ENCODE measurements at places on chromosomes 2 and 18.

DNA sequence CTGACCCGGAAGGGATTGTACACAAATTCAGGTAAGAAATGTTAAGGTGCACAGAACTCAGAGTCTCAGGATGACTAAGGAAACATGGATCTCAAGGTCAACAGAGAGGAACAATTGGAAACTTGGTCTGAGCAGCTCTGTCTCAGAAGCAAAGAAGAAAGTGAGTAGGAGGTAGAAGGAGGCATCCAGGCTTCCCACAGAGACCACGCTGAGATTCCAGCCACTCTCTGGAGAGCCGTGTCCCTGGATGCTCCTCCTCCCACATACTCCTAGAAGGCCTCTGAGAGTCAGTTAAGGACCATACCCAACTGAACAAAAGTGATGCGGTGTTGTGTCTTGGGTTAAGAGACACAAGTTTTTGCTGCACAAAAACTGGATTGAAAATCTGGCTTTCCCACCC lies 8.6 kb upstream of the PLB1 start:
- H3K36me3 ChIP-seq: no peaks in the 10 kb centered on the region
- H3K4me3 ChIP-seq: no peak overlapping the region
- no peak overlapping the region for H3K27ac ChIP-seq
- DNase-seq: no peak
- no peaks in the 10 kb centered on the region for H3K4me1 ChIP-seq
- no peaks in the 10 kb centered on the region for H3K27me3 ChIP-seq

GRCh38 chr2:106115250-106115649 lies 78.9 kb downstream of the UXS1 start:
- H3K36me3 ChIP-seq: peaks cover 92% of the 10 kb centered on the region
- DNase-seq: no peak
- H3K4me1 ChIP-seq: no peaks in the 10 kb centered on the region

DNA sequence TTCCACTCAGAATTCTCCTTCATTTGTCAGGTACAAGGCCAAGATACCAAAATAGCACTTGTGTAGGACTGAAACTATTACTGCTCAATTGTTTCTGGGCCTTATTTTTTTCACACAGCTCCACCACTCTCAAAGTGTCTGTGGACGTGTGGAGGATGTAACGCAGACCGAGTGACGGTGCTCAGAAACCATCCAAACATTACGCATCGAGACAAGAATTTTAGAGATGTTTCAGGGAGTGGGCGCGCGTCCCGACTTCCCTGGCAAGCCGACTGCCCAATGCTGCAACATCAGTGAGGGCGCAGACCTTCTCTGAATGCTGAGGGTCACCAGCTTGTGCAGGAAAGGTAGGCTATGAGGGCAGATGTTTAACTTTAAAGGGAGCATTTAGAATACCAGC lies 108.4 kb downstream of the GATA6 start:
- no peak overlapping the region for H3K4me3 ChIP-seq
- no peaks in the 10 kb centered on the region for H3K36me3 ChIP-seq
- H3K4me1 ChIP-seq: no peaks in the 10 kb centered on the region
- no peak overlapping the region for H3K27ac ChIP-seq
- no peak for DNase-seq
- no peaks in the 10 kb centered on the region for H3K27me3 ChIP-seq

DNA sequence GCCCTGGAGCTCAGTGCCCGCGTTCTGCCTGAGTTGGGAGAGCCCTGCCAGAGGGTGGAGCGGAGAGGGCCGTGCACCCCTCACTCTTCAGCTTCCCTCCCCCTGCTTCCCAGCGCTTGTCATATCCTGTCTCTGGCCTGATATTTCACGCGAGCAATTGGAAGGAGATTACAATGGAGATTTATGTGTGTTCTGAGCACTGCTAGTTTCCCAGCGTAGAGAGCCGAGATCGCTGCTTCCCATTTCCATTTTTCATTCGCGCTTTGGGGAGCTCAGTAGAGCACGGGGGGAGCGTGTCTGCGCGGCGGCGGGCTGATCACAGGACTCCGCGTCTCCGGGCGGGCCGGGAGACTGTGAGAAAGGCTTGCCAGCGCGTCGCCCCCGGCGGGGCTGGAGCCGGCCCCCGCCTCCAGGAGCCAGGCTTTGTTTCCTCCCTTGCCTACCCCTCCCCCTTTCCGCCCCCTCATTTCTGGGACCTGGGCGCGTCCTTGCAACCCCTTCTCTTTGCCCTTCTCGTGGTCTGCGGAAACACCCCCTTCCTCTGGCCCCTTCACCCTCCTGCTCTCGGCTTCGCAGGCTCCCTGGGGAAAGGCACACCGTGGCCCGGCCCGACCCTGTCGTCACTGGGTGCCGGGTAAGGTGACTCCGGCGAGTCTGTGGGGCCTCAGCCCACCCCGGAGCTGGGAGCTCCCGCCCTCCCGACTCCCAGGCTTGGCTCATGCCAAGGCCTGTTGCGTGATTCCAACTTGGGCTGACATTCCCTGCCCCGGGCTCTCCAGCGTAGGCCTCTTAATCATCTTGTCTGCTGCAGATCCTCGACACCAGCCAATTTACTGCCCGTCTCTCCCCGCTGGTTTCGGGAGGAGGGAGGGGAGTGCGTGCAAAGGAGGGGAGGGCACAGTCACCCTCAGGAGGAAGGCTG lies 5.8 kb downstream of the DLX2 start:
- no peak overlapping the region for H3K27ac ChIP-seq
- peaks cover 51% of the 10 kb centered on the region for H3K27me3 ChIP-seq
- H3K4me1 ChIP-seq: peaks cover 31% of the 10 kb centered on the region
- H3K36me3 ChIP-seq: no peaks in the 10 kb centered on the region
- H3K4me3 ChIP-seq: peak overlapping the region; percentile 52
- peak; percentile 39 for DNase-seq

GRCh38 chr2:2597712-2598111 lies 266.6 kb upstream of the MYT1L start:
- H3K36me3 ChIP-seq: no peaks in the 10 kb centered on the region
- H3K4me1 ChIP-seq: no peaks in the 10 kb centered on the region
- no peak overlapping the region for H3K27ac ChIP-seq
- no peak for DNase-seq
- H3K27me3 ChIP-seq: no peaks in the 10 kb centered on the region
- H3K4me3 ChIP-seq: no peak overlapping the region

GRCh38 chr2:64049633-64050220 lies 30.5 kb upstream of the VPS54 start:
- peak; percentile 76 for DNase-seq
- peaks cover 29% of the 10 kb centered on the region for H3K4me1 ChIP-seq
- no peaks in the 10 kb centered on the region for H3K27me3 ChIP-seq
- no peak overlapping the region for H3K27ac ChIP-seq
- no peaks in the 10 kb centered on the region for H3K36me3 ChIP-seq

DNA sequence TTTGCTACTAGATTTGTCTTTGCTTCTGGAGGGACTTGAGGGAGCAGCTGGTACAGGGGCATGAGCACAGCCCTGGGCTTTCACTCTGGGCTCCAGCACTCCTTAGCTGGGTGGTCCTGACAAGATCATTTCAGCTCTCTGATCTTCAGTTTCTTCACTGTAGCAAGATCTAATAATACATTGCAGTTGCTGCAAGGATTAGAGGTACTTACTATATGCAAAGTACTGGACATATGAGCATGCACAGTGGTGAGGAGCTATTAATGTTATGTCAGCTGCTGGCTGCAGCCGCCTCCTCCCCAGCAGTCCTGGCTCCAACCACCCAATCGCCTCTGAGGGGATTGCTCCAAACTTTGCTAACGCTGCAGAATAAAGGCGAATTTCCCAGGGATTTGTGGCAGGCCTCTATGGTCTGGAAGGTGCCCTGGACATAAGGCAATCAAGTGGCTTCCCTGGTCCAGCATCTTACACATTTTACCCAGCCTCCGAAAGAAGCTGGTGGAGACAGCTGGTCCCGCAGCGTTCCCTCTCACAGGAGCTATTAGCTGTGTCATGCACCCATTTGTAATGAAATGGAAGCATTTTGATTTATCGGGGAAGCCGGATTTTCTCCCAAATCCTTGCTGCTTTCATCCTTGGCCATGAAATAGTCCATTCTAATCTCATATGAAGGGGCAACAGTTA lies 96.7 kb downstream of the RHOB start:
- H3K36me3 ChIP-seq: no peaks in the 10 kb centered on the region
- H3K27ac ChIP-seq: no peak overlapping the region
- DNase-seq: no peak
- no peak overlapping the region for H3K4me3 ChIP-seq
- H3K4me1 ChIP-seq: no peaks in the 10 kb centered on the region

DNA sequence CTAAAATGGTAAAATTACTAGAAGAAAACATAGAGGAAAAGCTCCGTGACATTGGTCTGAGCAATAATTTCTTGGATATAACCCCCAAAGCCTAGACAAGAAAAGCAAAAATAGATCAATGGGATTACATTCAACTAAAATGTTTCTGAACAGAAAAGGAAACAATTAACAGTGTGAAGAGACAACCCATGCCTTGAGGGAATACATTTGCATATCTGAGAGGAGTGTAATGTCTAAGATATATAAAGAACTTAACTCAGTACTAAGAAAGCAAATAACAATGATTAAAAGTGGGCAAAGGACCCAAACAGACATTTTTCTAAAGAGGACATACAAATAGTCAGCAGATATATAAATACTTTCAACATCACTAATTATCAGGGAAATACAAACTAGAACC lies 206.2 kb downstream of the VAPA start:
- H3K36me3 ChIP-seq: no peaks in the 10 kb centered on the region
- no peak overlapping the region for H3K27ac ChIP-seq
- H3K4me1 ChIP-seq: no peaks in the 10 kb centered on the region
- no peak for DNase-seq
- no peaks in the 10 kb centered on the region for H3K27me3 ChIP-seq

GRCh38 chr2:72579591-72580180 lies 246.1 kb downstream of the EXOC6B start:
- H3K27ac ChIP-seq: no peak overlapping the region
- no peaks in the 10 kb centered on the region for H3K36me3 ChIP-seq

DNA sequence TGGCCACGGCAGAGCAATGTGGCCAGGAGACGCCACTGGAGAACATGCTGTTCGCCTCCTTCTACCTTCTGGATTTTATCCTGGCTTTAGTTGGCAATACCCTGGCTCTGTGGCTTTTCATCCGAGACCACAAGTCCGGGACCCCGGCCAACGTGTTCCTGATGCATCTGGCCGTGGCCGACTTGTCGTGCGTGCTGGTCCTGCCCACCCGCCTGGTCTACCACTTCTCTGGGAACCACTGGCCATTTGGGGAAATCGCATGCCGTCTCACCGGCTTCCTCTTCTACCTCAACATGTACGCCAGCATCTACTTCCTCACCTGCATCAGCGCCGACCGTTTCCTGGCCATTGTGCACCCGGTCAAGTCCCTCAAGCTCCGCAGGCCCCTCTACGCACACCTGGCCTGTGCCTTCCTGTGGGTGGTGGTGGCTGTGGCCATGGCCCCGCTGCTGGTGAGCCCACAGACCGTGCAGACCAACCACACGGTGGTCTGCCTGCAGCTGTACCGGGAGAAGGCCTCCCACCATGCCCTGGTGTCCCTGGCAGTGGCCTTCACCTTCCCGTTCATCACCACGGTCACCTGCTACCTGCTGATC lies 4.9 kb downstream of the GPR17 start:
- no peaks in the 10 kb centered on the region for H3K27me3 ChIP-seq
- H3K27ac ChIP-seq: peak overlapping the region; percentile 92
- H3K4me1 ChIP-seq: peaks cover 61% of the 10 kb centered on the region
- no peaks in the 10 kb centered on the region for H3K36me3 ChIP-seq
- DNase-seq: no peak

- H3K27me3 ChIP-seq: no peaks in the 10 kb centered on the region
- H3K4me3 ChIP-seq: no peak overlapping the region
- DNase-seq: no peak
- no peak overlapping the region for H3K27ac ChIP-seq
Measured at GRCh38 chr2:73838889-73839534, 10.3 kb downstream of the STAMBP start.

Measured in DND-41 (cell line).